ENCODE measurements at places on chromosomes 5 and 9.

GRCh38 chr5:142551338-142552067, 134.4 kb downstream of the FGF1 start:
- DNase-seq, result no peak

DNA sequence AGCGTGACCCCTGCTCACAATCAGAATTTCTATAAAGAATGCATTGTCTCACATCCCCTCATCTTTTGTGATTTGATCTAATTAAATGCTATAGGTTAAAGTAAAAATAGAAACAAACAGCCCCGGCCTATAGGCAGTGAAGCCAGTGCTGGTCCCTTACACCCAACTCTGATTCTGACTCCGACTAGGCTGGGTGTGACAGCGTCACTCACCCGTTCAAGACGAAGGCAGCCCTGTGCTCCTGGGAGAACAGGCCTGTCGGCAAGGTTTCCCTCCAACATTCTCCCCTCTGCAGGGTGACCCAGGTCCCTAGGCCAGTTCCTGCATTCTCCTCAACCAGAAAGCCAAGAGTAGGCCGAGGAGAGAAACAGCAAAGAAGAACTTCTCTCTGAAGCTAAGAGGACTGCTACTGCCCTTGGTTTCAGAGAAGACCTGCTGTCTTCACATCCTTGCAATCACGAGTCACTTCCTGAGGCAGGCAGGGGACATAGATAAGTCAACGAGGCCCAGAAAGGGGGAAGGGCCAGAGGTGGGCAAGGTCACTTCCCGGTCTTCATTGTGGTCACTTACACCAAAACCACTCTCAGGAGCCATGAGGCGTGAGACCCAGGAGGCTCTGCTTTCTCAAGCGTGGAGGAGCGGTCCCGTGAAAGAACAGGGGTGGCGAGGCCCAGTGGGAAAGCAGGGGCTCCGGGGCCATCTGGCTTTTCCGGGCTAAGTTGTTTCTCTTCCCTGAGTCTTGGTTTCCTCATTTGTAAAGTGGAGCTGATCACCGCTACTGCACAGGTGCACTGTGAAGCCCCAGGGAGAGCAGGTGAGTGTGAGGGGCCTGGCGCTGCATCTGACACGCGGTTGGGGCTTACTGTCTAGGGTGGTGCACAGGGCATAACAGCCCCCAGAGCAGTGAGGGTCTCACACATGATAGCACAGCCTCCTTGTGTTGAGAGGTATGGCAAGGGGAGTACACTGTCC, 200.8 kb downstream of the CRB2 start:
- DNase-seq, result no peak

GRCh38 chr5:146188358-146188757, 5.9 kb upstream of the LARS1 start:
- no peak for DNase-seq

- no peak for DNase-seq
These were observed 169.7 kb downstream of the MPDZ start for GRCh38 chr9:13109781-13110180.

DNA sequence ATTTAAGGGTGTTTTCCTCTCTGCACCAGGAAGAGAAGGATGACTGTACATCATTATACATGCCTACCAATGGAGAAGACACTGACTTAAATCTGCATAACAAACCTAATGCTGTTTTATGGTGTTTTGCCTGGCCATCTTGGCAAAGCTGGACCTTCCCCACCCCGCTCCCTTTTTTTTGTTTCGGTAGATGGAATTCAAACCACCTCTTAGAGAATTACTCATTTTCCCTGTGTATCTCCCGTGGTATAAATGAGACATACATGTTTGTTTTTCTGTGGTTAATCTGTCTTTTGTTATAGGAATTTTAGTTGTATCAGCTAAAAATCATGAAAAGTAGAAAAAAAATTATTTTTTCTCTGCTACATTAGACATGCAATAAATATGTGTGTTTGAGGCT, 28.8 kb downstream of the IL12B start:
- no peak for DNase-seq

DNA sequence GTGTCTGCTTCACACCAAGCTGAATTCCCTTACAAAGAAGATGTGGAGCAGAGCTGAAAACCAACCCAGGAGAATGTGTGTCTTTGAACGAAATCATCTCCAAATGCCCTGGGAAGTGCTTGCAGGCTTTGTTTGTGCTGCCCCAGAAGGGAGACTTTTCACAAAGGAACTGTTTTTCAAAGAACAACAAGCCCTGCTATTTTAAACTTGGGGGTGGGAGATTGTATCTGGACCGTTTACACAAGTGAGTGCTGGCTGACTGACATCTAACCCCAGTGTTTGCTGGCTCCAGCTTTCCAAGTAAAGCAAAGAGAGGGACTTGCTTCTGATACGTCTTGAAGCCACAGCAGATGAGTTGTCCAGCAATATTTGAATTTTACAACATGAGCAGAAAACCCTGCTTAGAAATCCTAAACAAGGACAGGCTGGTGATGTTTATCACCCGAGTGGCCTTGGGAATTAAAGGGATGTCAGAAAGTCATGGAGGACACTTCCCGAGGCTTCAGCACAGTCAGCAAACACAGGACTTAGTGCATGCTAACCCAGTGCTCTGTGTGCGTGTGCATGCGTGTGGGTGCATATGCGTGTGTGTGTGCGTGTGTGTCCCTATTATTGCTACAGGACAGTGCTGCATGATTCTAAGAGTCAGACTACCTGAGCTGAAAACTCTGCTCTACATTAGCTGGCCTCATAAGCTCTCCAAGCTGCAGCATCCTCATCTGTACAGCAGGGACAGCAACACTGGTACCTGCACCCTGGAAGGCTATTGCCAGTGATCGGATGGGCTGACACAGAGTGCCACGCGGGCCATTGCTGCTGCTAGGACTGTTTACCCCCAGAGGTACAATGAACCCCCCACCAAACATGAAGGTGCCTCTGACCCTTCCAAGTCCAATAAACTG, 1.4 kb downstream of the ADAMTS12 start:
- DNase-seq, result no peak

GRCh38 chr9:92289708-92290390, 3.6 kb downstream of the IARS1 start:
- DNase-seq, result no peak

GRCh38 chr9:124126648-124127646, 115.4 kb downstream of the LHX2 start:
- peak; percentile 46 for DNase-seq

DNA sequence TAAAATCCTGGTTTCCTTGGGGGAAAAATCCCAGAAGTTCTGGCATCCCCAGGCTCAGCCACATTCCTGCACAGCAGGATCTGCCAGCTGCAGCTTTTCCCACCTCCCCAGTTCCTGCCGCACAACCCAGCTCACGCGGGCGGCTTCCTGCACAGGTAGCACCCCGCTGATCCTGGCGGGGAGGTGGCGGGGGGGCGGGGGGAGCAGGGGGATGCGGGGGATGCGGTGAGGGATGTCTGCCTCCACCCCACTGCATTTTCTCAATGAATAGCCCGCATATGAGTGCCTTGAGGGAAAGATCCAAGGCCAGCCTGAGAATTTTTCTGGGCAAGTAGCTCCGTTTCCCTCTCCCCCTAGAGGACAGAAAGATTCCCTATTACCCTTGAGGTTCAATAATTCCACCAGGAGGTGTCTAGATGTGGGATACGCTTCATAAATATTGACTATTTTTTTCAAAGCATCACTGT, 21.1 kb downstream of the GFPT2 start:
- DNase-seq, result no peak

DNA sequence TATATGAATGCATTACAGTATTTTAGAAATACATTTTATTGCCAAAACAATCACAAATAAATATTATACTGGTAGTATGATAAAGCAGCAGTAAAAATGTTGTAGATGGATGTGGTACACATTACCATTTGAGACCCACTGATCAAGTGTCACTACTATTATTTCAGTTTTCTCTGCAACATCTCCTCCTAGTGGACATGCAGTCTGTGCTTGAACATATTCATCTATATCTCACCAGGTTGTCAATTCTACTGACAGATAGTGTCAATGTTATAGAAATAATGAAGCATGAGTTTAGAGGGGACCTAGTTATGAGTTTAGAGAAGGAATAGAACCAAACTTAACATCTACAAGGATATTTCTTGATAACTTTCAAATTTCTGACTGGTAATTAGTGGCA, 39.2 kb upstream of the ELOVL7 start:
- no peak for DNase-seq

GRCh38 chr9:99826579-99826978, 4.9 kb downstream of the NR4A3 start:
- no peak for DNase-seq
